Mesendoderm (in vitro differentiated cells): ENCODE measurements at places on chromosomes 6 and 20.

- no peaks in the 10 kb centered on the region for H3K36me3 ChIP-seq
- peak; percentile 62 for DNase-seq
- no peaks in the 10 kb centered on the region for H3K27me3 ChIP-seq
- no peaks in the 10 kb centered on the region for H3K4me1 ChIP-seq
Measured at GRCh38 chr6:23510778-23511510, 615.1 kb upstream of the NRSN1 start.

DNA sequence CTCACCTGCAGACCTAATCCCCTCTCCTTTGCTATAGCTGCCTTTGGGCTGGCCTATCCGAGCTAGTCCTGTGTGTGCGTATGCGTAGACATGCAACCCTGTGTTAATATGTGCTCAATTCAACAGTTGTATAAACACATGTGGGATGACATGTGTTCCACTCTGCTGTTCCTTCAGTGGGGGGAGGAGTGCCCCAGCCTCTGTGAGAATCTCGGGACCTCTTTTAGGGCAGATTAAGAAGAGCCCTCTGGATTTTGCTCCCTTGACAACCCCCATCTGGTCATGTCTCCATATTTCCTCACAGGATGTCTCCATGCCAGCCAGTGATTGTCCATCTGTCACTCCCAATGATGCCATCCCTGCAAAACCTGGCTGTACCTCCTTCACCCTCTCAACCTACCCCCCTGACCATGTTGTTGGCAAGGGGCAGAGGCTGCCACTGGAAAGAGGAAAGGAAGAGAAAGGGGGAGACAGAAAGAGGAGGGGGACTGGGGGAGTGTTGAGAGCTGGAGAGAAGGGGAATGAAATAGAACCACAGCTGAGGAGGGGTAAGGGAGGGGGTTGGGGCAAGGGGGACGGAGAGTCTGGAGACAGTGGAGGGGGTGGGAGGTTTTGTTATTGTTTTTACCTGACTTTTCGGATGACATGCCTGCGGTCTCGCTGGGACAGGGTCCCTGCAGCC lies 417 bp downstream of the PRRT1 start:
- H3K4me1 ChIP-seq: peaks cover 19% of the 10 kb centered on the region
- no peaks in the 10 kb centered on the region for H3K27me3 ChIP-seq
- no peak for DNase-seq

GRCh38 chr6:168218785-168219566 lies 100.6 kb downstream of the DACT2 start:
- no peaks in the 10 kb centered on the region for H3K27me3 ChIP-seq
- H3K27ac ChIP-seq: no peak overlapping the region
- H3K4me3 ChIP-seq: no peak overlapping the region
- H3K4me1 ChIP-seq: no peaks in the 10 kb centered on the region

- no peaks in the 10 kb centered on the region for H3K4me1 ChIP-seq
- no peak overlapping the region for H3K4me3 ChIP-seq
- H3K27ac ChIP-seq: no peak overlapping the region
- H3K27me3 ChIP-seq: no peaks in the 10 kb centered on the region
Measured at GRCh38 chr20:43938017-43938655, 23.5 kb downstream of the TOX2 start.

DNA sequence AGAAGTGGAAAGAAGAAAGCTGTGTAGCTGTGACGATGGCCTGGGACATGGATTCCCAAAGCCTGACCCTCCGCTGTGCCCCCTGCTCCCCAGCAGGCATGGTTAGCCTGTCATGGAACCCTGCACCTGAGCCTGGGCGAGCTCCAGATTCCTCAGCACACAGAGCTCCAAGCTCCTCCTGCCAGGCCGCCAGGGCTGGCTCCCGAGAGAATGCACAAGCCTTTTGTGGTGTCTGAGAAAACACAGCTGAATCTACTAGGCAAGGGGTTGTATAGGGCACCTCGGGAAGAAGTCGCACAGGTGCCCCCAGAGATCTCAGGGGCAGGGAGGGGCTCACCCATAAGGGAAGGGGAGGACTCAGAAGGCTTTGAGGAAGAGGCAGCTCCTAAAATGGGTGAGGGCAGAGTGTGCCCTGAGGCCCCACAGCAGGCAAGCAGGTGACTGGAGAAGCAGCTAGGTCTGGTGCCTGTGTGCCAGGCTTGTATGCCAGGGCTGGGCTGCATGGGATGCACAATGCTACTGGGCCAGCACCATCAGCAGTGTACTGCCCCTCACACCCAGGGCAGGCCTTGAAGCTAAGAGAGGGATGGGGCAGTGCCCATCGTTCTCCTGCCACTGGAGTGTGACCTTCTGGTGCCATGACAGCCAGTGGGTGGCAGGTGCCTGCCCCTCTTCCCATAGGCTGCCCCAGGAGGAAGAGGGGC lies 64.3 kb upstream of the CD93 start:
- no peaks in the 10 kb centered on the region for H3K36me3 ChIP-seq
- H3K4me1 ChIP-seq: peaks cover 8% of the 10 kb centered on the region
- no peak for DNase-seq
- no peak overlapping the region for H3K4me3 ChIP-seq
- no peaks in the 10 kb centered on the region for H3K27me3 ChIP-seq

- H3K27me3 ChIP-seq: no peaks in the 10 kb centered on the region
- no peak overlapping the region for H3K27ac ChIP-seq
- H3K4me3 ChIP-seq: no peak overlapping the region
- H3K4me1 ChIP-seq: no peaks in the 10 kb centered on the region
Measured at GRCh38 chr6:705047-705446, 12.1 kb upstream of the EXOC2 start.

- no peak overlapping the region for H3K27ac ChIP-seq
- H3K4me1 ChIP-seq: no peaks in the 10 kb centered on the region
- H3K4me3 ChIP-seq: no peak overlapping the region
- no peaks in the 10 kb centered on the region for H3K36me3 ChIP-seq
- no peak for DNase-seq
Measured at GRCh38 chr6:91874971-91875370, 1288.1 kb upstream of the MAP3K7 start.

DNA sequence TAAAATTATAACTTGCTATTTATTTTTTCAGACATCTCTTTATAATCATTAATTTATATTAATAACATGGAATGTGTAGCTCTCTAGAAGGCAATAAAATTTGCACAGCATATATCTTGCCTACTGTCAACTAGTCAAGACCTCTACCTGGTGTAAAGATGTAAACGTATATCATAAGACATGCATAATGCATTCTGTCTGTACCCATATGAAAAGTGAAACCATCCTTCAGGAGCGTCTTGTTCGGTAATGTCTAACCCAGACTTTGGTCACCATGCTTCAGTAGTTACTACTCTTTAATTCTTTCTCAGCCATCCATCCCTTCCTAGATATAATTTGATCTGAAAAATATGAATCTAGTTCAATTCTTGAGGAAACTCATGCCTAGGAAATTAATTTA lies 21.0 kb downstream of the CEP43 start:
- H3K27ac ChIP-seq: no peak overlapping the region
- H3K4me3 ChIP-seq: no peak overlapping the region
- no peaks in the 10 kb centered on the region for H3K4me1 ChIP-seq
- DNase-seq: no peak
- no peaks in the 10 kb centered on the region for H3K36me3 ChIP-seq

GRCh38 chr20:12946789-12947188 lies 62.0 kb upstream of the SPTLC3 start:
- H3K4me1 ChIP-seq: no peaks in the 10 kb centered on the region
- H3K27ac ChIP-seq: no peak overlapping the region
- H3K36me3 ChIP-seq: no peaks in the 10 kb centered on the region
- DNase-seq: no peak

DNA sequence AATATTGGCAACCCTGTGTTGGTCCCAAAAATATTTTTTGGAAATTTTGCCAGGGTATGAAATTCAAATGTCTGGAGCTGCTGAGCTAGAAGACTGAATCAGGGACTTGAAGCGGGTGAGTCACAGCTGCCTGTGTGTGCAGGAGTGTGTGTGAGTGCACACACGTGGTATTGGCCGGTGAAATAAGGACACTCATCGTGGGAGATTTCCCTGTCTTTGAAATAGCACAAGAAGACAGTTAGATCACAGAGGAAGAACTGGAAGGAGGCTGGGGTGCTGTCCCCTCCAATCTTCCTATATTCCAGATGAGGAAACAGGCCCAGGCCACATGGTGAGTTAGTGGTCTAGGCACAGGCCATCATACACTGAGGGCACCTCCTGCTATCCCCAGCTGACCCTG lies 123.8 kb upstream of the MLN start:
- H3K27ac ChIP-seq: no peak overlapping the region
- no peaks in the 10 kb centered on the region for H3K27me3 ChIP-seq
- H3K4me1 ChIP-seq: no peaks in the 10 kb centered on the region
- no peak for DNase-seq
- no peaks in the 10 kb centered on the region for H3K36me3 ChIP-seq

DNA sequence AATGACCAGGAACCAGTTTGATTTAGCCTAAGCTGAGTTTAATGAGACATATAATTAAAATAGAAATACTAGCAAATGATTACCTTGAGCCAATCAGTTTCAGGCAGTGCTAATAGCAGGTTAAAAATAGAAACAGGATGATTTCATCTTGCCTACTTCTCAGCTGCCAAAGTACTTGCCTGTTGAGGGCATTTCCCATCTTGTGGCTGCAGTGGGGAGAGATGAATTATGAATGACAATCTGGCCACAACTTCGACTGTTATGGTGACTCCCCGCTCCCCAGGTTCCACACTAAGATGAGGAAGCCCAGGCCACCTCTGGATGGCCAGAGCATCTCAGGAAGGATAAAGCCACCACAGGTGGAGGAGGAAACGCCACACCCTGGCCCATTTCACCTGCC lies 31.3 kb downstream of the MBOAT1 start:
- H3K4me3 ChIP-seq: no peak overlapping the region
- no peak for DNase-seq
- no peaks in the 10 kb centered on the region for H3K4me1 ChIP-seq
- H3K27ac ChIP-seq: no peak overlapping the region
